Foreskin keratinocyte (primary cell): ENCODE measurements at places on chromosomes 5 and 9. TPM values are rescaled to one million over a fixed set of nuclear protein-coding genes. Genes with fewer than 3 reads are reported as not detected.

The ADCY2 gene
- polyA plus RNA-seq: not detected in 2 replicates

The PCSK5 gene
- 0.29 and 0.48 TPM in 2 replicates for polyA plus RNA-seq

The PCDHAC2 gene
- 0.44 and 0.58 TPM in 2 replicates for polyA plus RNA-seq

DNA sequence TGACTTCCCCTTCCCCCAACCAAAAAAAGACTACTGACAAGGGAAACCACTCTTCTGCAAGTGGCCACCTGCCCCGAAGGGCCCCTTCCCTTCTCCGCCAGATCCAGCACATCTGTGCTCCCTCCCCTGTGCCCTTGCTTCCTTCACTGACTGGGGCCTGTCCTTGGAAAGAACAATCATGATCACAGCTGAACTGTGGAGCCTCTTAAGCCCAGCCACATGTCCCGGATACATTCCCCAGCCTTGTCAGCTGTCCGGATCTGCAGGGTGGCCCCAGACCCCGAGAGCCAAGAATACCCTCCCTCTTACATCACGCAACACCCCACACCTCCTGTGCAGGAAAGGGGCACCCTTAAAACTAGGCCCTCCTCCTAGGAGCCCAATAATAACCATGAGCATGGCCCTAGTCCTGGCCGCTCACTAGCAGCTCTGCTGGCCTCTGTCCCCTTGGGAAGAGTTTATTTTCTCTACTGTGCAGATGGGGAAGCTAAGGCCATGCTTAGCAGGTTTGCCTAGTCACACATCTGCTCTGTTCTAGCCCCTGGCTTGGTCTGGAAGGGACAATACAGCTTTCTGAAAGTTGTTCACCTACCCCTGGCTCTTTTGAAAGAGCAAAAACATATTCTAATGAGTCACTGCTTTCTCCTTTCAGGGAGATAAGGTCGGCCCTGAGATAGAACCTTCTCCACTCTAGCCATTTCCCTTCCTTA lies 3.8 kb downstream of the SPRY4 start:
- DNase-seq: no peak

DNA sequence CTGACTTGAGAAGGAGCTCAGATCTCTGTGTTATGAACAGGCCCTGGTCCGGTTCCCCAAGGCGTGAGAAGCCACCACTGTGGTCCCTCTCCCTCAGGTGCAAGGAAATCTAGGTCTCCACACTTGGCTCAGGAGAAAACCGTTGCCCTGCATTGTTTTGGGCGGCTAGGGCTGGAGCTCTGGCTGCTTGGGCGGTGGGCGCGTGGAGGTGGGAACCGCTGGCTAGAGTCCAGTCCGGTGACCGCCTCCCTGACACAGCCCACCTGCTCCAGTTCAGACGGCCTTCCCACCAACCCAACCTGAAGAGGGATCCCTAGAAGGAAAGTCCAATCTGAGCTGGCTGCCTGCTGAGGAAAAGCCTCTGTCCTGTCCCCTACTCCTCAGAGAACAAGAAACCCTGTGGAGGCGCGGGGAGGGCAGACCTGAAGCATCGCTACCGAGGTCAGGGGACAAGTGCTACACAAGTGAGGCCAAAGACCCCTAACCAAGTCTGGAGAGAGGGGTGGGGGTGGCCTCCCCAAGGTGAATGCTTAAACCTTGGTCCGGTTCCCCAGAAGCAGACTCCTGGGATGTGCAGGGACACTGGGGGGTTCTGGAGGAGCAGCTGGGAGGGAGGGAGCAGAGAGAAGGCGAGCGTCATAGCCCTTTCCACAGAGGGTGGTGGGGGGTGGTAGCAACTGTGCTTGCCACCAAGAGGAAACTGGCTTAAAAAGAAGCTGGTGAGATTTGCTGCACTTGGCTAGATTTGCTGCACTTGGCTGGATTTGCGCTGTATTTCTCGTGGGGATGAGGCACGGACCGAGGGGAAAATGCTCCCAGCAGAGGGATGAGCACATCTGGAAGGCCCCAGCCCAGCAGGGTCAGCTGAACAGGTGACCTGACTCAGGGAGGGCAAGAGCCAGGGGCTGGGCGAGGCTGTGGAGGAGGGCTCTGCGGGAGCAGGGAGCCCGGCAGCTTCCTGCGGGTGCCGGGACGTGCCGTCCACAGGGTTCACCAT lies 65.2 kb downstream of the RAPGEF1 start:
- DNase-seq: no peak

- no peak for DNase-seq
These were observed 810.2 kb downstream of the EFNA5 start for GRCh38 chr5:106860398-106861044.

- DNase-seq: no peak
These were observed 46.7 kb downstream of the TNFSF8 start for GRCh38 chr9:114883709-114884108.

DNA sequence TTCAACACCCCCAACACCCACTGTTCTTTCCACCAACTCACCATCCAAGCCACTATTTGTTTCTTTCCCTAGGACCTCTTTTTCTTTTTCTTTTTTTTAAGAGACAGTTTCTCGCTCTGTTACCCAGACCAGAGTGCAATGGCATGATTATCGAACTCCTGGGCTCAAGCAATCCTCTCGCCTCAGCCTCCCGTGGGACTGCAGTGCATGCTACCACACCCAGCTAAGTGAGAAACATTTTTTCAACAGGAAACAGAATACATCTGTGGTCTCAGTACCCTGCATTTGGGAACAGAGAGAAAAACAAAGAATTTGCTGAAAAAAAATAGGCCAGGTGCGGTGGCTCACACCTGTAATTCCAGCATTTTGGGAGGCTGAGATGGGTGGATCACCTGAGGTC lies 24.6 kb downstream of the B4GALT1 start:
- DNase-seq: no peak

DNA sequence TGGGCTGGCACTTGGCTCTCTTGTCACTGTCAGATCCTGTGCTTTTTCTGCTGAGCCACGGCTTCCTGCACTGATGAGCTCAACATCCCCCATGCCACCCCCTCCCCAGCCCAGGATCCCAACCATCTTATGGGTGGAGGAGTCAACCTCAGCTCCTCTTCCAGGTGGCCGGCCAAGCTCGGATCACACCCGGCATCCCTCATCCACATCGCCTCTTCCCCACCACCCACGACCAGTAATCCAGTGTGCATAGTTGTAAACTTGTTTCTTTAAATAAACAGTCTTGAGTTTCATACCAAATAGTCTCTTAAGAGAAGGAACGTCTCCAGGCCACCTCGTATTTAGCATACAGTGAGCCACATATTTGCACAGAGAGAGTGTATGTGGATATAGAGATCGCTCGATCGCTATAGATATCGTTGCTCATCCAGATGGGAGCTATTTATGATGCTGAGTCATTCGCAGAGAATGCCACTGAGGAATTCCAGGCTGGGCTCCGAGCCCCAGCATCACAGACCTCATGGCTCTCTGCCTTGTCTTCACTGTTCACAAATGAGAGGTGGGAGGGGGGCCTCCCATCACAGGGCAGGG lies 61.8 kb upstream of the CPLX2 start:
- DNase-seq: peak; percentile 76

DNA sequence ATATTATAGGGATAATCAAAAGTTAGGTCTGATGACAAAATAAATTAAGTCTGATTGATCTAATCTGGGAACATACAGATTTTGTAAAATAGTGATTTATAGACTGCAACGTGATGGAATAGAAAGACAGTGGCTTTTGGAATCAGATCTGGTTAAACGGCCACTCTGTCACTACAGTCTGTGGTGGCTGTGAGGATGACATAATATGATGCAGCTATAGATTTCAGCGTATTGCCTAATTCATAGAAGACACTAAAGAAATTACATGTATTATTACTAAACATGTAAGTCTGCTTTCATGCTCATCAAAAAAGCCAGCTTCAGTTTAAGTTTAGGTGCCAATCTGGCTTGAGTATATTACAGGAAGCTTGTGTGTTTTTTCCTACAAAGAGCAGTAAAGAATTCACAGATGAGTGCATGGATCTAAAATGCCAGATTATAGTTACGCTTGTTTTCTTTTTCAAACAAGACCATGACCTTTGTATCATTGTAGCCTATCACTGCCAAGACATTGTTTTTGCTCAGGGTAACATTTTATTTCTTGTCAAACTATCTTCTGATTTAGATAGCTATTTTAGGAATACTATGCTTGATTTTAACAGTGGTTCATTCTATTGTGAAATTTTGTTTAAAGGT lies 25.7 kb downstream of the CPEB4 start:
- no peak for DNase-seq

DNA sequence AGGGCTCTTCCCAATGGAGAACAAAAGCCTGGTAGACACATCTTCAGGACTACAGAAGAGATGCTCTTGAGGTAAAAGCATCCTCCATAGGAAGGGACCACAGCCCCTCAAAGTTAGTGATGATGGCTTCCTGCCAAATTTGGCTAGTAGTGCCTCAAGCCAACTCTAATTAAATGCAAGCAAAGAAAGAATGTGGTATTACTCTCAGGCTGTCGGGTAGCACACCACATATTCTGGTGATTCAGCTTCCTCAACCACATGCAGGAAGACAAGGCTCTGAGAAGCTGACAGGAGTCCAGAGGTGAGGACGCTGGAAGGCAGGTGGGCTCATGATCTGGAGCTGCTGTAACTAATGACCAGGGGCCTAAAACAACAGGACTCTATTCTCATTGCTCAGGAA lies 37.2 kb upstream of the S1PR3 start:
- no peak for DNase-seq
